Stimulated activated CD8-positive, alpha-beta memory T cell treated with anti-CD3 and anti-CD28 coated beads, Interleukin-15, amount 100 ng/mL, for 48 hours (primary cell): ENCODE measurements at places on chromosomes 5 and 9.

DNA sequence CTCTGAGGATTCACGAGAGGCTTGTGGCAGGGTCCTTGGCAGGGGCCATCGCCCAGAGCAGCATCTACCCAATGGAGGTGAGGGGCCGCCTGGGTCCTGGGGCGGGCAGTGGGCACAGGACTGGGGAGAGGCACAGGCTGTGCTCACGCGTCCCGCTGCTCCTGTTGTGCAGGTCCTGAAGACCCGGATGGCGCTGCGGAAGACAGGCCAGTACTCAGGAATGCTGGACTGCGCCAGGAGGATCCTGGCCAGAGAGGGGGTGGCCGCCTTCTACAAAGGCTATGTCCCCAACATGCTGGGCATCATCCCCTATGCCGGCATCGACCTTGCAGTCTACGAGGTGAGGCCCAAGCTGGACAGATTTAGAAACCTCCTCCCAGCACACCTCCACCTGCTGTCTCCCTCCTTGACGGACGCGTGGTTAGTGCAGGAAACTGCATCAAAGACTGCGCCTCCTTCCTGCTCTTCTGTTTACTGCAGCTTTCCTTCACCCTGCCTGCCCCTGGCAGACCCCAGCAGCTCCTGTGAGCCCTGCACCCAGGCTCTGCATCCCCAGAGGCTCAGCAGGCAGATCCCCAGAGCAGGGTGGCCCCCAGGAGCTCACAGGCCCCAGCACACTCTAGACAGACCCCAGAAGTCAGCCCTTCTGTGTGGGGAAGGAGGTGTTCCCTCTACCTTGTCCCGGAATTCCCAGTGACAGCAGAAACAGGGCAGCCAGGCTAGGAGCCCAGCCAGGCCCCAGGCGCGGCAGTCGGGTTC is 21.2 kb downstream of the PTGES2 start:
- no peak for DNase-seq

DNA sequence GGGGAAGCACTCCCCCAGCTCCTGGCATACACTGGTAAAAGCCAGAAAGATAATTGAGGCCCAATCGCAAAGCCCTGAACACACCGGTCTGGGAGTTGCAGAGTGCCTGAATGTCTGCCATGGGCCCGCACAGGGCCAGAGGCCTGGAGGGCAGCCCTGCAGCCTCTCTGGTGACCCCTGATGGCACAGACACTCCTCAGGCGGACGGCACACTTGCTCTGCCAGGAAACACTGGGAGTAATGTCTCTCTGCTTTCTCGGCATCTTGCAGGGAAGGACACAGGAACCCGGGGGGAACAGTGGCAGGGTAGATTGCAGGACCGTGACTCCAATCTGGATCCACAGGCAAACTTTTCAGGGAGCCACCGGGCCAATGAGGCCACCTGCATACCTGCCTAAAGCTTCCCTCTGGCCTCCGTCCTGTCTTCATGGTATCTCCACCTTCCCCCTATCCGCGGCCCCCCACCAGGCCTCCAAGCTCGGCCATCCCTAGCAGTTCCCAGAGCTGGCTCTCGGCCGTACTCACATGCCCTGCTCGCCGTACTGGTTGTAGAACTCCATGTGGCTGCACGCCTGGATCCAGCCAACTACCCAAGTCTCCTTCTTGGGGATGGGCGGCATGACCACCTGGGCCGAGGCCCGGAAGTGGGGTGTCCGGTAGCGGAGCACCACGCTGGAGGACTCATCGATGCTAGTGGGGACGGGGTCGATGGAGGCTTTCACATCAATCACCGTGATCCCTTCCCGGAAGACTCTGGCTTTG is 797 bp downstream of the FAM78A start:
- DNase-seq, result no peak

DNA sequence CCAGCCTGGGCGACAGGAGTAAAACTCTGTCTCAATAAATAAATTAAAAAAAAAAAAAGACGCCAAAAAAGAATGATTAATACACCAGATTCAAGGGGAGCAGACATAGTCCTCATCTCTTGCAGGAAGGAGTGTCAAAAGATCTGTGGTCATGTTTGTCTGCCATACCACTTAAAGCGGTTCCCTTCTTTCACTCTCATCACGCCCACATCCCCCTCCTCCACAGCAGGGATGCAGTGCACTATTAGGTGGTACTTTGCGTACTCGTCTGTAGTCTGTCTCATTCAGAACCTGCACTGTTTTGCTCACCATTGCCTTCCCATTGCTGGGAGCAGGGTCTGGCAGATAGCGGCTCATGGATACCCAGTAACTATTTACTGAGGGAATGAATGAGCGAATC is 11.2 kb downstream of the CDHR2 start:
- no peak for DNase-seq

DNA sequence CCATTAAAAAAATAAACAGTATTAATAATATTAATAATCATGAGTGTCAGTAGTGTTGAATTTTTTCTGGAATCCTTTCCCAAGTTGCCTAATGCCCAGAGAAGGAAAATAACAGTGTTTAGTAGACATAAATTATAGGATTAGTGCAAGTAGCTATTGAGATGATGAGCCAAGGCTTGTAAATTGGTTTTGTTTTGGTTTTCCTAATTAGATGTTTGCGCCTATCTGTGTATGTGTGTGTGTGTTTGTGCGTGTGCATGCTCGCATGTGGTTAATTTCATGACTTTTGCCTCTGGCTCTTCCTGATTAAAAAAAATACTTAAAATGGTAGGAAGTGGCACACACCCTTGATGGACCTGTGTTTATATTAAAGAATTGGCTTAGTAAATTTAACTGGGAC is 55.4 kb downstream of the FXN start:
- DNase-seq, result no peak

GRCh38 chr5:67291066-67291465 is 94.5 kb upstream of the CD180 start:
- no peak for DNase-seq

DNA sequence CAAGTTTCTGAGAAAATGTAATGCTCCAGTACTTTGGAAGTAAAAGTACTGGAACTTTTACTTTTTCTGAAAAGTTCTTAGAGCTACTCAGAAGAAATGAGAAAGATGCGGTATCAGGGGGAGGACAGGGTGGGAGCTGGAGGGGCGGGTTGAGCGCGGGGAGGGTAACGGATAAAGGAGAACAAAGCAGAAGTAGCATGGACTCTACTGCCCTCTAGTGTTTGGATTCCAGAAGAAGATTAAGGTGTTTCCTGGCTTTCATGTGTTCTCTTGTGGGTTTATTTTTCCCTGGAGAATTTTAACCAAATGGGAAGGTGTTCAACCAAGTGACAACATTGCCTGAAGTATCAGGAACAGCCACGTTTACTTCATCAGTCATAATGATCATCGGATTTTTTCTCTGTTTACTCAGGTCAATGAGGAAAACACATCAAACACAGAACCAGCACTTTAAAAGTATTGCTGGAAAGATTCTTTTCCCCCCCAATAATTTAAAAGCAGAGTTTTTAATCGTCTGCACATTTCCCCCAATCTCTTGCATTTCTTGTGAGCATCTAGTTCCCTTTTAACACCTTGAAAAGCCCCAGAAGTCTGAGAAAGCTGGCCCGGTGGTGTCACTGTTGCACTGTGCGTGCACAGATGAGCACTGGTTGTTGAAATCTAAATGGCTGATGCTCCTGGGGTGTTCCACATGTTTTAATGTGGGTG is 190.6 kb downstream of the MPDZ start:
- no peak for DNase-seq

- DNase-seq, result no peak
These were observed 109.2 kb downstream of the ARHGEF28 start for GRCh38 chr5:73735032-73735734.

- DNase-seq, result no peak
These were observed 170.8 kb downstream of the EDIL3 start for GRCh38 chr5:84213861-84214260.

DNA sequence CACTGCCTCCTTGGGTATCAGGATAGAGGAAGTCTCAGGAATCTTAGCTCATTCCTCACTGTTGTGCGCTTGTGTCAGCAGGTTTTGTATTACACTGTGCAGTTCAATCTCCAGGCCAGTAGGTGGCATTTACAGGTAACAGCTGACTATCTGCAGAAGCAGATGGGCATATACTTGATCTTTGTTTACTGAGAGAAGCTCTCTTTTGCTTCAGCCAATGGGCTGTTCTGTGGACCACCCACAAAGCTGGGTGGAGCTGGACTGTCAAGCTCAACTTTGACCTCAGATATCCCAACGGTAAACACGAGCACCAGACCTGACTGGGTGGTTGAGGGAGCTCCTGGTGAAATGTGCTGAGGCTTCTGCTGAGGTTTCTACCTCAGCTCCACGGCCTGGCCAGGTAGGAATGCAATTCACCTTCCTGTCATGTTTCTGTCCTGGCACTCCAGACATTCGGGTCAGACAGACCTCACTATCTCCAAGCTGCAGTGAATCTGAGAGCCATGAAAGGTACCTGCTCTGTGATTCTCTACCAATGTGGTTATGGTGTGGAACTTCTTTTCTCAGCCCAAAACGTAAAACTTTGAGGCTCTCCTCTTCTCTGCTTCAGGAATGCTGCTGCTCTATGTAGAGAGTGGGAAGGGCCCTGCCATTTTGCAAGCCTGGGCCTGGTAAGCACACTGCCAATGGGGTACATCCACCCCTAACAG is 167.9 kb upstream of the ACTBL2 start:
- DNase-seq, result no peak

DNA sequence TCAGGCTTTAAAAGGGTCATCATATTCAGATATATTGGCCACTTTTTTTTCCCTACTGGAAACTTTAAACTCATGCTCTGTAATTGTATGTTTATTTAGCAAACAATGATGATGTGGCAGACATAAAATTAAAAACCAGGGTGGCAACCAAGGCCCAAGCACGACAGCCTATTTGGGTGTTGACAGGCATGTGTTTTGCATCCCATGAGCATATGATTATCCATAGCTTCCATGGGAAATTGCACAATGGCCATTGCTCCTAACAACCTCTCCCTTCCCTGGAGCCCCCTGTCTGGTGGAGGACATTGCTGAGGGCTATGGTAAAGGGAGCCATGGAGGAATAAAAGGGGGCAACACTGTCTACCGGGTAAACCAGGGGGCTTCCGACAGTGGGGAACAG is 134.7 kb downstream of the GAS1 start:
- DNase-seq, result no peak

DNA sequence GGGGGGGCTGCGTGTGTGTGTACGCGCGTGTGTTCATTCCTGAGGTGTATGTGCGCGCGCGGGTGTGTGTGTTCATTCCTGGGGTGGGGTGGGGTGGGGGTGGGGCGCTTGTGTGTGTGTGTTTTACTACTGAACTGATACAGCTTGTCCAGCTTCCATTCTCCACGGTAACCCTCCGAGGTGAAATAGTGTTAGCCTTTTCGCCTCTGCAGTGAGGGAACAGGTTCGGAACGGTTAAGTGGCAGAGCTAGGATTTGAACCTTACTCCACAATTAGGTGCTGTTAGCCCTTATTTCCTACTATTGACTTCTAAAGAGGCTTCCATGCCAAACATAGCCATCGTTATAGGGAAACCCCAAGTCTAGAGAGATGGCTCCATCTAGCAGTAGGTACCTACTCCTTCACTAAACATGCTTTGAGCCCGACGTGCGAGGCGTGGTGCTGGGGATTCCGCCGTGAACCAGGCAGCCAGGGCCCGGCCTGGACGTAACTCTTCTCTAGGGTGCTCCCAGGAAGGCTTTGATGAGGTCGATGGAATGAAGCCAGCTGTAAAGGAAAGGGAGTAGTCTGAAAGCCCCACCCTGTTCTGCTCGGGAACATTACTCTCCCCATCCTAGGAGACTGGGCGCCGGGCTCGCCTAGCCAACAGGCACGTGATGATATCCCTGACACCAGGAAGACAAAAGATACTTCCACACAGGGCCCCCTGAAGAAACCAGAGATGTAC is 782 bp upstream of the SKP1 start:
- DNase-seq, result no peak

- no peak for DNase-seq
These were observed 985.3 kb upstream of the DMAC1 start for GRCh38 chr9:8784838-8785237.

- DNase-seq, result no peak
These were observed 1931.0 kb upstream of the CDH6 start for GRCh38 chr5:29262339-29263123.

- DNase-seq, result no peak
These were observed 53.9 kb downstream of the OSTF1 start for GRCh38 chr9:75142202-75142601.

- DNase-seq, result no peak
These were observed 249.2 kb upstream of the CCNH start for GRCh38 chr5:87661784-87662566.

DNA sequence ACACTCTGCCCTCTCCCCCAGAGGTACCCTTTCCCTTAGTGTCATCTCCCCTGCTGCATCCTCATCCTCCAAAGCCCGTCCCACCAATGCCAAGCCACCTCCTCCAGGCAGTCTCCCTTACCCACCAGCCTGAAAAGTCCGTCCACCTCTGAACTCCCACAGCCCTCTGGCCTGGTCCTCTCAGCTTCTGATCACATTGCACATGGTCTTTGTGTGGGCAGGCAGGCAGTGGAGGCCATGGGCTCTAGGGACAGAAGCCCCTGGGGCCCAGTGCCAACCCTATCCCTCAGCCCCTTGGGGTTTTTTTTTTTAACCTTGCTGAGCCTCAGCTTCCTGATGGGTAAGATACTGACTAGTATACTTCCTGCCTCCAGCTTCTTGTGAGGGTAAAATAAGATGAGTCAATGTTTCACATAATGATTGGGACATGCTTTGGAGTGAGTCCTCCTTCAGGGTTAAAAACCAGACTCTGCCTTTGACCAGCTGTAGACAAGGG is 19.4 kb downstream of the CSF1R start:
- DNase-seq, result no peak

DNA sequence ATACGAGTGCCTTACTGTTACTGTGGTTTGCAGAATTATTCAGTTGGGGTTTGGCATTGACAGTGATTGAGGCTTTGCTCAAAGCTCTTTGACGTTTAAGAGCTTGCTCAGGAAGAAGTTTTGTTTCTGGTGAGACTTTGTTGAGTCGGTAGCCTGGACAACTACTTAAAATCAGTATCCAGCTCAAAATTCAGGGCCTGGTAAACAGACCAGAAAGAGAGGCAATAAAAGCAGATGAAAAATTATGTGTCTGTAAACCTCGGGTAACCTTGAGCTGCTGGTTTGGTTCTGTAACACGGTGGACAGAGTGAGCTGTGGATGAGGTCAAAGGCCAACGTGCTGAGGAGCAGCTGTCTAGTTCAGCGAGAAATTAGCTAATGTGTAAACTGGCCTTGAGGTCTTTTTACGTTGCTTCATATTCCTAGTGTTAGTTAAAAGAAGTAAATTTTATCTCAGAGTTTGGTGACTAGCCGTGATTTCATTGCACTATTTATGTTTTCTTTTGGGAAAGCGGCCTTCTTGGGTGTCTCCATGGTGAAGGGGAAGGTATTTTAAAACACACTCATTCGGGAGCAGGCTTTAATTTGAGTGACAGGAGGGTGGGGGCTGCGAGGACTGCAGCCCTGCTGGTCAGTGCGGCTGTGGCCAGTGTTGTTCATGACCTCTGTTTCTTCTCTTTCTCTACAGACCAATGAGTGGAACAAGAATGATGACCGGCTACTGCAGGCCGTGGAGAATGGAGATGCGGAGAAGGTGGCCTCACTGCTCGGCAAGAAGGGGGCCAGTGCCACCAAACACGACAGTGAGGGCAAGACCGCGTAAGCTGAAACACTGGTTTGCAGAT is 82.0 kb upstream of the TTC23L start:
- DNase-seq, result no peak

GRCh38 chr9:136531186-136531903 is 14.5 kb downstream of the NOTCH1 start:
- no peak for DNase-seq
